ENCODE measurements at places on chromosomes 6 and 20.

DNA sequence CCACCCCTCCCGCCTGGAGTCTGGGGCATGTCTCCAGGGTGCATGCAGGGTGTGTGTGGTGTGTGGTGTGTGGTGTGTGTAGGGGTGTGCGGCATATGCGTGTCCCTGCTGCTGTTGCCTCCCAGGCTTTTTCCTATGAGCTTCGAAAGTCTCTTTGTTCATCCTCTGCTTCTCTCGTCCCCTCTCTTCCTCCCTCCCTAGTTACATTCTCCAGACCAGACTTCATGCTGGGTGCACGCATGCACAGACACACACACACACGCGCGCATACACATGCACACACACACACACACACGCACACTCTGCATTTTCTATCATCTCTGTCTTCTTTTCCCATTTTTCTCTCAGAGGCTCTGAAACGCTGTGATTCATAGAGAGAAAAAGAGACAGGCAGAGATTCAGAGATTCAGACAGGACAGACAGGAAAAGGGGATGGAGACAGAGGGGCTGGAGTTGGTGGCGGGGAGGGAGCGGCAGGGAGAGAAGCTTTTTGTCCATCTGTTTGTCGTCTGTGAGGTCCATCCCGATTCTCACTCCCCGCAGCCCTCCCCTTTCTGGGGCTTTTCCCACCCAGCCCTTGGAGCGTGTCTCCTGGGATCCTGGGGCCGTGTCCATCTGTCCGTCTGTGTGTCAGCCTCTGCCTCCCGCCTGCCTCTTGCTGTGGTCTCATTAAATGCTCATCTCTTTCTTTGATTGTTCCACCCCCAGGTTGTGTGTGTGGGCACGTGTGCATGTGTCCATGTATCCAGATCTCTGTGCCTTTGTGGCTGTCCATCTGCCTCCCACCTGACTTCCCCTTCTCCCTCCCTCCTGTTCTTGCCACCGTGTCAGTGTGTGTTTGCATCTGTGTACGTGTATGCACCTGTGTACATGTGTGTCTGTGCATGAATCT is 62.6 kb downstream of the SRC start:
- no peak for DNase-seq

GRCh38 chr20:20173254-20173653 is 120.9 kb downstream of the CFAP61 start:
- DNase-seq: no peak

- DNase-seq: no peak
Measured at GRCh38 chr6:142409794-142410193, 108.0 kb downstream of the ADGRG6 start.

GRCh38 chr6:34657037-34657306 is 39.6 kb downstream of the ILRUN start:
- DNase-seq: no peak

GRCh38 chr6:81838724-81839426 is 86.4 kb upstream of the TENT5A start:
- no peak for DNase-seq

DNA sequence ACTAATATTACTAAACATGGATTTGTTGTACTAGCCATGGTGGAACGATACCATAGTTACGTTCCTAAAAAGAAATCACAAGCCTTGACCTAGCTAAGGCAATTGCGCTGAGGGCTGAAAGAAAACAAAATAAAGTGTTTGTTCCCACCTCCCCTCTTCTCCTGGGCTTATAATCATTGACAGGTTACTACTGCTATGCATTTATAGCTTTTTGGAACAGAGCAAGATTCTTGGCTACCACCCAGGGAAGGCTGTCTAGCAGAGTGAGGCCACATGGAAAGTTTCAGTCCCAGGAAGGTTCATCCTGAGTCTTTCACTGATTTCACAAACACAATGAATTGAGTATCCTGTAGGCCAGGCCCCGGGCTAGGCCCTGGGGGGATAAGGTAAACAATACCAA is 84.6 kb downstream of the TMEM170B start:
- DNase-seq: no peak

- no peak for DNase-seq
Measured at GRCh38 chr20:49987868-49988690, 5.3 kb downstream of the SNAI1 start.

GRCh38 chr6:28839443-28840120 is 84.2 kb downstream of the TRIM27 start:
- no peak for DNase-seq

DNA sequence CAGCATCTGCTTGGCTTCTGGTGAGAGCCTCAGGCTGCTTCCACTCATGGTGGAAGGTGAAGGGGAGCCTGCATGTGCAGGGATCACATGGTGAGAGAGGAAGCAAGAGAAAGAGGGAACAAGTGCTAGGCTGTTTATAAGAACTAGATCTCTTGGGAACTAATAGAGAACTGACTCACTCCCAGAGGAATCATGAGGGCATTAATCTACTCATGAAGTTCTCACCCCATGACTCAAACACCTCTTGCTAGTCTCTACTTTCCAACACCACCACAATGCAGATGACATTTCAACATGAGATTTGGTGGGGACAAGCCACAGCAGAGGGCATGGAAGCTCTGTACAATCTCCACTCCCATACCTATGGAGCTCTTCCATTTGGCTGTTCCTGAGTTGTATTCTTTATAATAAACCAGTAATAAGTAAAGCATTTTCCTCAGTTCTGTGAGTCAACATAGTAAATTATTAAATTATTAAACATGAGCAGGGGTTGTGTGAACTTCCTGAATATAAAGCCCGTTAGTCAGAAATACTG is 524.1 kb upstream of the NRSN1 start:
- DNase-seq: no peak

- no peak for DNase-seq
Measured at GRCh38 chr20:3082955-3083952, 1.3 kb downstream of the AVP start.

- no peak for DNase-seq
Measured at GRCh38 chr20:63007646-63008488, 1.1 kb upstream of the BHLHE23 start.

- DNase-seq: no peak
Measured at GRCh38 chr20:44924541-44924940, 14.7 kb downstream of the PABPC1L start.

DNA sequence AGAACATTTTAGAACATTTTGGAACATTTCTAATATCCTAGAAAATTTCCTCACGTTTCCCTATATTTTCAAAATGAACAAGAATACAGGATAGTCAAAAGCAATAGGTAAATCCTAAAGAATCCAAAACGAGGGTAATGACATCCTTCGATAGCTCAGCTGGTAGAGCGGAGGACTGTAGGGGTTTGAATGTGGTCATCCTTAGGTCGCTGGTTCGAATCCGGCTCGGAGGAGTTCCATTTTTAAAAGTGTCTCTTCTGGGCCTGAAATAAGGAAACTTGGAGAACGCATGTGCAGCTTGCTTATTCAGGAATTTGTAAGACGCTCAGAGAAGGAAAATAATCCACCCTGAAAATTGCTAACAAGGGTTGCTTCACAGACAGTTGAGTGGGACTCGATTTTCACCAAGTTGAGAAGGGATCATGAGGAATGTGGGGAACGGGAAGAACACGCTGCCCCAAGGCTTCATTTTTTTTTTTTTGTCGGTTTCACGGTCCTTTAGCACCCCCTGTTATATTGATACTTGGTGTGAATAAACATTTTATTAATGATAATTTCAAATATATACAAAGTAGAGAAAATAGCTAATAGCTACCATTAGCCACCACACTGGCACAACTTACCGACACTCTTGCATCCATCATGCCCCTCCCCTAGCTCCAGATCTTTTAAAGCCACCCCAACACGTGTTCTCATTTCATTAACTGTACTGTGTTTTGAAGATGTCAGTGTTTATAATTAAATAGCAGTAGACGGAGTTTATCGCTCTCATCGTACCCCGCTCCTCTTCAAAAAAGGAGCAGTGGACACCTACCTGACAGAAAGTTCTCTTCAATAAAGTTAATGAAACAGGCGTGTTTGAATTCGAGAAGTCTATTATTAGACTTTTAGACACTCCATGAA is 1.8 kb upstream of the ABT1 start:
- DNase-seq: peak; percentile 35

DNA sequence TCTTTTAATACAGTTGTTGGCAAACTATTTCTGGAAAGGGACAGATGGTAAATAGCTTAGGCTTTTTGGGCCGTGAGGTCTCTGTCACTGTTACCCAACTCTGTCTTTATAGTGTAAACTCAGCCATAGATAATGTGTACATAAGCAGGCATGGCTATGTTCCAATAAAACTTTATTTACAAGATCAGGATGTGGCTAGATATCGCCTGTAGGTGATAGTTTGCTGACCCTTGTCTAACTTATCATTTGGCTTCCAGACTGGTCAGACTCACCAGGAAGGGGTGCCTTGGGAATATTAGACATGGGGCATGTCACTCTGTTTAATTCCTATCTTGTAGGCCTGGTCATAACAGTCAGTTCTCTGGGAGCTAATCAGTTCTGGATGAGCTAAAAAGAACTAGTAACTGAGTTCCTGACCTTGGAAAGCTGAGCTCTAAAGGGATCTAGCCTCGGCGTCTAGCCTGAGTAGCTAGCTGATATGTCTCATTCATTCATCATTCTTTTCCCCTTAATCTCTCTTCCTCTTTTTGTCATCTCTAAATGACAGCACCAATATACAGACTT is 163.6 kb downstream of the SLC16A10 start:
- no peak for DNase-seq

GRCh38 chr6:113976806-113977205 is 5.9 kb upstream of the HDAC2 start:
- DNase-seq: no peak

DNA sequence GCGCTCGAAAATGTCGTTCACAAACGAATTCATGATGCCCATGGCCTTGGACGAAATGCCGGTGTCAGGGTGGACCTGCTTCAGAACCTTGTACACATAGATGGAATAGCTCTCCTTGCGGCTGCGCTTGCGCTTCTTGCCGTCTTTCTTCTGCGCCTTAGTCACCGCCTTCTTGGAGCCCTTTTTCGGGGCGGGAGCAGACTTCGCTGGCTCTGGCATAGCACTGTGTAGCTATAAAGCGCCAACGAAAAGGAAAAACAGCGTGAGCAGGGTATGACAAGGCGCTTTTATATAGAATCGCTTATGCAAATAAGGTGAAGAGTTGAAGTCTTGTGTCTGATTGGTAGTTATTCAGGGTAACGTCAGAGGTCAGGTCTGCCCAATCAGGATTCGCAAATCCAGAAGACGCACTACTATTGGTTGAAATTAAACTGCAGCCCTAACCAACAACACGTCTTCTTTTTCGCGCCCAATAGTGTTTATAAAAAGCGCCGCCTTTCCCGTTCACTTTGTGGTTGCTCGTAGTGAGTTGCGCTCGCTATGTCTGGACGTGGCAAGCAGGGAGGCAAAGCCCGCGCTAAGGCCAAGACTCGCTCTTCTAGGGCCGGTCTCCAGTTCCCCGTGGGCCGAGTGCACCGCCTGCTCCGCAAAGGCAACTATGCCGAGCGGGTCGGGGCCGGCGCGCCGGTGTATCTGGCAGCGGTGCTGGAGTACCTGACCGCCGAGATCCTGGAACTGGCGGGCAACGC is 114.8 kb upstream of the PRSS16 start:
- peak; percentile 98 for DNase-seq

DNA sequence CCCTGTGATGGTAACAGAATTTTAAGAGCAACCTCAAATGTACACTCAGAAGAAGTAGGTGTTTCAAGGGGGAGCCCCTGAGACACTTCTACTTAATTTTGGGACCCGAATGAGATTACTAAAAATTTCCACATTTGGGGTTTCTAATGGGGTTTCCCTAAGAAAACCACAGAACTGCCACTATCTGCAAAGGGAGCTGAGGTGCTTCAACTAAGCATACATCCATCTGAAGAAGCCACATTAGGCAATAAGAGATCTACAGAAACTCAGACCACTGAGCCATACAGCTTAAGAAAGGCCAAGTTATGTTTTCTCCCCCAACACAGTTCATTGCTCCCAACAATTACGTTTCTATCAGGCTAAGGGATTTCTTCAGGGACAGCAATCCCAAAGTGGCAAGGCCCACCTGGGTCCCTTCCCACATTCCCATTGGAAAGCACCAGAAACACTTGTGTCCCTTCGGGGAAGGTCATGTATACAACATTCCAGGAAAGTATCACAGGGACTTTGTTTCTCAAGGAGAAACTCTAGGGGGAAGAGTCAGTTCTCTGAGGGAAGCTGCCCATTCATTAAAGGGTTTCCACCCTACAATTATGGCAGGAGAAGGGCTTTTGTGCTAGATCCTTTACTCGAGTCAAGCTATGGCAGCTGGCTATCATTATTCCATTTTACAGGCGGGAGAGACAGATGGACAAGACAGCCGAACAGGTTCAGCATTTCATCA is 5.0 kb downstream of the BCL2L1 start:
- no peak for DNase-seq

DNA sequence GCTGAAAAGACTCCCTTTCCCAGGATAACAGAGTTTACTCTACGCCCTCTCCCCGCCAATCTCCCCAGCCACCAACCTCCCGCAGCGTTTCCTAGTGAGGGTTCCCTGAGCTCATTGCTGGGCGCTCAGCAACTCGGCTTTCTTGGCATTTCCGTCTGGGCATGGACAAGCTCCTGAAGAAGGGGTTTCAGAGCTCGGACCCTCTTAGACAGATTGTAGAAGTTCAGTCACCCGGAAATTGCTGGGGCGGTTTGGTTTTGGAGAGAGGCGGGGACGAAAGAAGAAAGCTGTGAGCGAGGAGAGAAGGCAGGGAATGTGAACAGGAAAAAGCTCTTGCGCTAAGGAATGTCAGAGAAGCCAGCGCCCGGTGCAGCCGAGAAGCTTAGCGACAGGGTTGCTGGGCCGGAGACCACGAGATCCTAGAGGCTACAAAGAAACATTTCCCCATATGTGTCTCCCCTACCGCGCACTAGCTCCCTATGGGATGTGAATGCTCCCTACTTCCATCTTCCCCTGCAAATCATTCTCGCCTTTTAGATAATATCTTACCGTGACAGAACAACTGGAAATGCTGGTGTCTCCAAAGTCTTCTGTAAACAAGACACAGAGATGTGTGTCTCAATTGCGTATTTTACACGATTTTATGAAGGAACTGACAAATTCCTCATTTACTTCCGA is 15.8 kb downstream of the POM121L2 start:
- DNase-seq: no peak

DNA sequence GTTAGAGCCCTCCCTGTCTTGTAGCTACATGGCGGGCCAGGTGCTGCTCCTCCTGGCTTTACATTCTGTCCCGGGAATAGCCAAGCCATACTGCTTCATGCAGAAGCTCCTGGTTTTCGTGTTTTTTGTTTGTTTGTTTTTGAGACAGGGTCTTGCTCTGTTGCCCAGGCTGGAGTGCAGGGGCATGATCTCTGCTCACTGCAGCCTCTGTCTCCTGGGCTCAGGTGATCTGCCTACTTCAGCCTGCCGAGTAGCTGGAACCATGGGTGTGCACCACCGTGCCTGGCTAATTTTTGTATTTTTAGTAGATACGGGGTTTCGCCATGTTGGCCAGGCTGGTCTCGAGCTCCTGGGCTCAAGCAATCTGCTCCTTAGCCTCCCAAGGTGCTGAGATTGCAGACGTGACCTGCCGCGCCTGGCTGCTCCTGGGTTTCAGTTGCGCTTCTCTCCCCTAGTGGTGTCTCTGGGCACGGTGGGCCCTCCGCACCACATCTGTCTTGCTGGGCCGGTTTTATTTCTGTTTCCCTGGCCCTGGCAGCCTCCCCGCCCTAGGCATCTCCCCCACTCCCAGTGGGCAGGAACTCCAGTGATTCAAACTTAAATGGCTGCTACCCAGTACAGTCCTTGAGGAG is 12.9 kb downstream of the CDYL start:
- no peak for DNase-seq
